Globus pallidus (tissue), 1 donor: ENCODE measurements at places on chromosomes 5 and 9.

GRCh38 chr5:159777049-159777660 is 139.1 kb upstream of the ADRA1B start:
- no peak for DNase-seq

GRCh38 chr5:124457101-124457500 is 289.3 kb downstream of the ZNF608 start:
- DNase-seq = no peak

DNA sequence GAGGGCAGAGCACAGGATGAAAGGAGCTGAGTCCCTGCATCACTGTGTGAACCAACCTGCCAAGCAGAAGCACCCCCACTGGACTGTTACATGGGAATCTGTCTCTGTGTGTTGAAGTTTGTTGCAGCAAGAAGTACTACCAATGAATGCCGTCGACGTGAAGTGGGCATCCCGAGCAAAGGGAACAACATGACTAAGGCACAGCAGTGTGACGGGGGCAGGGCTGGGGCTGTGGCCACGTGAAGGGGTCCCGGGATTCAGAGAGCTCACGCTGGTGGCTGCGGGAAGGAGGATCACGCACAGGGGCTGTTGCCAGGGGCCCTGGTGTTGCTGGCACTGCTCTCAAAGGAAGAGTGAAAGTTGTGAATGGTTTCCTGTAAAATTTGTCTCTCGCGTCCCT is 27.5 kb upstream of the GABBR2 start:
- no peak for DNase-seq

DNA sequence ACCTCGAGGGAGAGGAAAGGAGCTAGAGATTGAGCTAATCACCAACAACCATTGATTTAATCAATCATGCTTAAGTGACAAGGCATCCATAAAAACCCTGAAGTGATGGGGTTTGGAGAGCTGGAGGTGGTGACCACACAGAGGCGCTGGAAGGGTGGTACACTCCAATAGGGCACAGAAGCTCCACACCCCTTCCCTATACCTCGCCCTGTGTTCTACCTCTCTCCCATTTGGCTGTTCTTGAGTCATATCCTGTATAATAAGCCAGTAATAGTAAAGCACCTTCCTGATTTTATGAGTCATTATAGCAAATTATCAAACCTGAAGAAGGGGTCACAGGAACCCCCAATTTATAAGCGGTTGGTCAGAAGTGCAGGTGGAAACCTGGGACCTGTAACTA is 18.3 kb downstream of the ACTL7B start:
- no peak for DNase-seq

DNA sequence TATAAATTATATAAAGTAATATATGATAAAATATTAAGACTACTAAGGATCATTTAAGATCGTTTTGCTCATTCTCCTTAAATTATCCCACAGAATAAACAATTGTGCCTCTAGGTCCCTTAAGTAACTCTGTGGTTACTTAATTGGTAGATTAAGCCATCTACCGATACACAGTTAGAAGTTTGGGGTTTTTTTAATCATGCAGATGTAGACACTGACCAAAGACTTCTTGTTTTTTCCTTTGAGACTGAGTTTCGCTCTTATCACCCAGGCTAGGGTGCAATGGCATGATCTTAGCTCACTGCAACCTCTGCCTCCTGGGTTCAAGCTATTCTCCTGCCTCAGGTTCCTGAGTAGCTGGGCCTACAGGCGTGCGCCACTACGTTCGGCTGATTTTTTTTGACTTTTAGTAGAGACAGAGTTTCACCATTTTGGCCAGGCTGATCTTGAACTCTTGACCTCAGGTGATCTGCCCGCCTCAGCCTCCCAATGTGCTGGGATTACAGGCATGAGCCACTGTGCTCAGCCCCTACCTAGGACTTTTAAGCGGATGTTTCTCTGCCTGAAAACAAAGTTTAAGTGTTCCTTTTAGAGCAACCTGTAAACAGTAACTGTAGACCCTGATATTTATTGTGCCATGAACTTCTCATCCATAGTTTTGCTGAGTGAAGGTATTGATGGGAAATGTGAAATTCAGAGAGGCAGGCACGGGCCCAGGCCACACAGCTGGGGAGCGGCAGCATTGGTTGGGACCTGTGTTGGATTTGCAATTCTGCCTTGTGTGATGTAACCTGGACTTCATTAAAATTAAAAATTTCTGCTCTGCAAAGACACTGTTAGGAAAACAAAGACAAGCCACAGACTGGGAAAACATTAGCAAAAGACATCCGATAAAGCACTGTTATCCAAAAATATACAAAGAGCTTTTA is 11.6 kb downstream of the CEL start:
- no peak for DNase-seq

DNA sequence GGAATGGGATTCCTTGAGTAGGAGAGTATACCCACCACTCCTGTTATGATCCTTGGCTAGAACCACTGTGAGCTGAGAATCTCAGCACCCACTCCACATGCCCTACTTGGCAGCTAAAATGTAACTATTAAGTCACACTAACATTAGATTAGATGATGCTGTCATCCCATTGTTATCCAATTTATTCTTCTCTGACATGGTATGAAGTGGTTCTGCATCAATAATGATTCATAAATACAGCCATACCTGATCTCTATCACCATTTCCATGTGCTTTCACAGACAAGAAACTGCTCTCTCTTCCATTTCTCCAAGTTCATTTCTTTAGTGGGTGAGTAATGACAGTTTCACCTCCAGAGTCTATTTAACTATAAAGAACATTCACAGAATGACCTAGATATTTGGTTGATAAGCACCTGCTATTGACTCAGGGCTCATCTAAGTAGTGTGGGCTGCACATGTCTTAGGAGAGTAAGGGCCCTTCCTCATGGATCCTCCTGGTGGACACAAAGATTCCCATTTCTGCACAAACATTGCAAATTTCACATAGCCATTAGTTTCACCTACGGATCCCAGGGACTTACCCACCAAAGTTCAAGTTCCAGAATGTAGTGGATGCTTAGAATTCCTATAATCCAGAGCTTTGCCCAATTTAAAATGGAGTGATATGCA is 187.9 kb downstream of the EBF1 start:
- no peak for DNase-seq

DNA sequence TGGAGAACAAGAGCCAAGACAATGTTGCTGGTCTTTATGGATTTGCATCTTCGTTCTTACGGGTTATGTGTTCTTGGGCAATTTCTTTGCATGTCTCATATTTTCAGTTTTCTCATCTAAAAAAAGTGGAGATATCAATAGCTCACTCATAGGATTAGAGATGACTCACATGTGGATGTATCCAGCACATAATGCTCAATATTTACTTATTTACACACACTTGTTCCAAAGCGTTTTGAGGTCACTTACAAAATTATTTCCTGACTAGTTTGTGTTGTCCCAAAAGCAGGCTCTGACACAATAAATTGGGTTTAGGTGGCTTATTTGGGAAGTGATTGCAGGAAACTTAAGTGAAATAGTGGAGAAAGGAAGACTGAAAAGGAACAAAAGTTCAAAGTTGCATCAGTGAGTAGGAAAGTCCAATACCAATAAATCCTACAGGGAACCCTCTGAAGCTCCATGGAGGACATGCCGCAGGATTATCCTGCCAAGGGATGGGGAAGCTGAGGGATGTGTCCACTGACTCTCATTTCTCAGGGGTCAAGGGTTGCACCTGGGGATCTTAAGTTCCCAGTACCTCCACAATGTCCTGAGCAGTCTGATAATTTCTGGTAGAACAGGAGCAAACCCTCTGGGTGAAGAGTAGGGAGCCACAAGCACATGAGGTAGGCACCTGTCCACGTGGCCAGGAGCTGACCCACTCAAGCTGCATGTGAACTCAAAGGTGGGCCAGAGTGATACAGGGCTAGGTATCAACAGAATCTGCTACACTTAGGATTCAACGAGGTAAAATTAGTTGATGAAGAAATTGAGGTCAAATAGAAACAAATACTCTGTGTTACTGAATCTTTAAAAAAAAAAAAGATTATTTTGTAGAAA is 37.4 kb upstream of the SLC44A1 start:
- DNase-seq = no peak

GRCh38 chr9:88173378-88173999 is 35.2 kb upstream of the SPATA31C2 start:
- DNase-seq = peak; percentile 29

DNA sequence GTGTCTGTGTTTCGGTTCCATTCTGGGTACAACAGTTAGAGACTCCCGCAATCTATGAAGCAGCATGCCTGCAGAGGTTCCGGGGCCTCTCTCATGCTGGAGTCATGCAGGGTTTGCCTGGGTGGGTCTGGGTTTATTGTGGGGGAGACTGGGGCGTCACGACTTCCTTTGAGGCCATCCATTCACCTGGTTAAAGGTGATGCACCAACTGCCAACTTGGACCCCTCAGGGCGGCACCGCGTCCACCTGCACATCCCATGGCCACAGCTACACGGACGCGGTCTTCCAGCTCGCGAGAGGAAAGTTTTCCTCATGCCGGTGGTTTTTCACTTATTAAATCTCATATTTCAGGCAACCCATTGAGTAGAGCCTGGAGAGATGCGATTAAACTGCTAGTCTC is 30.9 kb upstream of the IRX4 start:
- DNase-seq = no peak
